ENCODE measurements at places on chromosomes 3 and 15.

DNA sequence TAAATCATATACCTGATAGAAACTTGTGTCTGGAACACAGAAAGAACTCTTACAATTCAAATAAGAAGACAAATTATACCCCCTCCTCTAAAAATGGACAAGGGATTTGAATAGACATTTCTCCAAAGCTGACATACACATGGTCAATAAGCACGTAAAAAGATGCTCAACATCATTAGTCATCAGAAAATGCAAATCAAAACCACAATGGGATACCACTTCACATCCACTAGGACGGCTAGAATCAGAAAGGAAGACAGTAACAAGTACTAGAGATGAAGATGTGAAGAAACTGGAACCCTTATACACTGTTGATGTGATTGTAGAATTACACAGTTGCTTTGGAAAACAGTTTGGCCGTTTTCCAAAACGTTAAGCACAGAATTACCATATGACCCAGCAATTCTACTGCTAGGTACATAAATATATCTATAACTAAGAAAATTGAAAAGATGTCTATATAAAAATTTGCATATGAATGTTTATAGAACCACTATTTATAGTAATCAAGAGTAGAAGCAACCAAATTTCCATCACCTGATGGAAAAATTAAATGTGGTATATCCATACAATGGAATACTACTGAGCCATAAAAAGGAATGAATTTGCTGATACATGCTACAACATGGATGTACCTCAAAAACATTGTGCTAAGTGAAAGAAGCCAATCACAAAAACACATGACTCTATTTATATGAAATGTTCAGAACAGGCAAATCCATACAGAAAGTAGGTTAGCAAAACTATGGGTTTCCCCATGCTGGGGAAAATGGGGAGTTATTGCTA lies 60.8 kb downstream of the GREM1 start:
- no peak for DNase-seq

DNA sequence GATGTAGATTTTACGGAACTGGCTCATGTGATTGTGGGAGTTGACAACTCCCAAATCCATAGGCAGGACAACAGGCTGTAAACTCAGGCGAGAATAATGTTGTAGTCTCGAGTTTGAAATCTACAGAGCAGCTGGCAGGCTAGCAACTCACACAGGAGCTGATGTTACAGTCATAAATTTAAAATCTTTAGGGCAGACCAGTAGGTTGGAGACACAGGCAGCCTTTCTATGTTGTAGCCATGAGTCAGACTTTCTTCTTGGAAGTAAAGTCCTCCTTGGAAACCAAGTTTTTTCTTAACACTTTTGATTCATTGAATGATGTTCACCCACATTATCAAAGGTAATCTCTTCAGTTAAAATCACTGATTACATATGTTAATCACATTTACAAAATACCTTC lies 89.1 kb upstream of the ALCAM start:
- DNase-seq: no peak

- no peak for DNase-seq
These were observed 36.9 kb downstream of the PLSCR1 start for GRCh38 chr3:146507331-146508120.

DNA sequence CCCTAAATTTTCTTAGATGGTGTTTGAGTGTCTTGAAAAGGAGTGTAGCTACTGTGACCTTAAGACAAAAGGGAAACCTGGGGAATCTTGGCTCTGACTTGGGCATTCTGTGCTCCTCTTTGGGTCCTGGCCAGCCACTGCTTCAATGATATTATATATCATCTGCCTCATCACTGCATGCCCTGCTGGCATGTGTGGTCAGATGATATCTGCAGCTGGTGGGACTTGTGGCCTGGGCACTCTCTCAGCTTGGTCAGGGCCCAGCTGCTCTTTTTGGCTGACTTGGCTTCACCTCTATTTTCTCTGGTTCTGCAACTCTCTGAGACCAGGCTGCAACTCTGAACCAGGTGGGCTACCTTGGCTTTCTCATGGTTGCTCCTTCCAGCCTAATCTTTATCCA lies 446.1 kb upstream of the RARB start:
- DNase-seq: no peak

GRCh38 chr3:64327100-64327804 lies 102.0 kb upstream of the PRICKLE2 start:
- DNase-seq: no peak

- no peak for DNase-seq
These were observed 74.1 kb upstream of the RAP2B start for GRCh38 chr3:153087595-153088566.

DNA sequence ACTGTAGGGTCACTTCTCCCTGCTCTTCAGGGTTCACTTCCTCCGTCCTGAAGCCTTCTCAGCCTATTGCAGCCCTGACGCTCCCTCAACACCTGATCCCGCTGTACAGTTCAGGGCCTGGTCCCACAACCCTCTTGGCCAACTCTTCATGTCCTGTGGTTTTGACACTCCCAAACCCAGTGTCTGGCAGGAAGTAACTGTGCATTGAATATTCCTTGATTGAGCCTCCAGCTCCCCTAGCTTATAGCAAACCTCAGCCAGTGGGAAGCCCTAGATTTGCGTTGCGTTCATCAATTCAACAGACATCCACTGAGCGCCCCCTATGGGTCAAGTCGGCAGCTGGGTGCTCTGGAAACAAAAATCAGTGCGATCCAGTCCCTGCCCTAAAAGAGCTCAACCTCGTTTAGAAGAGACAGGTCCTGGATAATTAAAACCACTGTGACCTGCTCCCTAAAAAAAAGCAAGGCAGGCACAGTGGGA lies 13.5 kb downstream of the UBAP1L start:
- no peak for DNase-seq

GRCh38 chr15:61762676-61763075 lies 297.6 kb downstream of the VPS13C start:
- no peak for DNase-seq

- DNase-seq: no peak
These were observed 85.4 kb upstream of the TPM1 start for GRCh38 chr15:62957130-62957529.

GRCh38 chr3:148075771-148076716 lies 621.7 kb upstream of the AGTR1 start:
- DNase-seq: no peak

DNA sequence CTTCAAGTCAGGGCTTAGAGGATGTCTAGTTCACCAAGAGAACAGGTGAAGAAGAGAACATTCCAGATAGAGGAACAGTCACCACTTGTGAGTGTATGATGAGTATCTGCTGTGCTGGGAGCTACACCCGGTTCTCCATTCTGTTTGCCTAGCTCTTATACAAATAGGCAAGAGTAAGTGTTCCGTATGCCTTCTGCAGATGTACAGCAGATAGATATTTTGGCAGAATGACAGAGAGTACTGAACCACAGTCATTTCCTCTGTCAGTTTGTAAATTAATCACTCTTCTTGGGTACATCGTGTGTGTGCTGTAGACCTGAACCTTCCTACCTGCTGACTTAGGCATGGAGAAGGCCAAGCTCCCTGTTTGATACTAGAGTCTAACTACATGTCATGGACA lies 108.3 kb upstream of the CTDSPL start:
- DNase-seq: no peak

DNA sequence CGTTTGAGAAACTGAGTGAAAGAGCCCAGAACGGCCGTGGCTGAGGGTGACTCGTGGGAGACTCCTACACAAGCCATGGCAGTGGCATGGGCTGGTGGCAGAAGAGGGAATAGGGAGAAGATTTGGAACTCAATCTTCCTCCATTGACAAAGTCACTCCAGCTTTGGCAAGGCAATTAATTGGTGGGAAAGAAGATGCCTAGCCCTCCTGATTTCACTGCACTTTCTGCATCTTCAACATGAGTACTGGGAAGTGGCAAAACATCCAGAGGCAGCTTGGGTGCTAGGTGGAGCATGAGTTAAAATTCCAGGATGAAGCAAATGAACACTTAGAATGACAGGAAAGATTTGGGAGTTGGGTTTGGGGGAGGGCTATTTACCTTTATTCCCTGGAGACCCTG lies 1.4 kb upstream of the TGFBR2 start:
- no peak for DNase-seq

DNA sequence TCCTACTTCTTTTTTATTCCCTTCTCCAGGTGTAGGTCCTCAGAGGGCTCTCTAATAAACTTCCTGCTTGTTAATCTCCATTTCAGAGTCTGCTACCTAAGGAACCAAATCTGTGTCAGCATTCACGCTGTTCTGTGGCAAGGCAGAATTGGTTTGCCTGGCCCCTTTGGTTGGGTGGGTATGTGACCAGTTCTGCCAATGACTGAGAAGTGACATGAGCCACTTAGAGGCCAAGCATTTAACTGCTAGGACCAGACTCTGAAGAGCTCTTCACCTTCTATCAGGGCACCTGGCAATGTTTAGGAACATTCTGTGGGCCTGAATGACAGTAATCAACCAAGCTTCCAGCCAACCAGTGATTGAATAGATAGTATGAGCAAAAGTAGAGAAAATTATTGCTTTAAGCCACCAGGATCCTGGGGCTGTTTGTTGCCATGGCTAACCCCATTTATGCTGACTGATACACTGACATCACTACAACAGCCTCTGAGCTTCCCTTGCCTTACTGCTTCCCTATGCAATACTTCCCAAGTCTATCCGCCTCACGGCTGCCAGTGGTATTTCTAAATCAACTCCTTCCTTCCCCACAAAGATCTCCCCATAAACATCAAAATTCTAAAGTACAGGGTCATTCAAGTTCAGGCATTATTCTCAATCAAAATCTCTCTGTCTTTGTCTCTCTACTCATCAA lies 7.6 kb downstream of the FRMD4B start:
- DNase-seq: no peak

- DNase-seq: no peak
These were observed 103.9 kb upstream of the BCL6 start for GRCh38 chr3:187849016-187849654.

- no peak for DNase-seq
These were observed 11.7 kb downstream of the ISG20 start for GRCh38 chr15:88650556-88650955.

DNA sequence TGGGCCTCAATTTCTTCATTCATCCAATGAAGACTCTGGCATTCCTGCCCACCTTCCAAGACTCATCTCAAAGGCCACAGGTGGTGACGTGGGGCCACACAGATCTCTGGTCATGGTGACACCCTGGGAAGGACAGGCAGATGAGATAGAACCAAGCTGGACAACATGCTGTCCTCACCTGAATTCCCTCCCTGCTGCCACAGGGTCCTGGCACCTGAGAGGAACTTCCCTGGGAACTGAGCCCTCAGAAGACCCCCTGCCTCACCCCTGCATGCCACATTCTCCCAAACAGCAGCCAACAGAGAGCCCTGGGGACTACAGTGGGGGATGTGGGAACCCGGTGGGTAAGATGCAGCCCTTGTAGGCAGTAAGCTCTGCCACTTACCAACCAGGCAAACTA lies 10.7 kb downstream of the KLF15 start:
- DNase-seq: no peak

GRCh38 chr3:55719006-55719405 lies 231.9 kb upstream of the WNT5A start:
- no peak for DNase-seq

DNA sequence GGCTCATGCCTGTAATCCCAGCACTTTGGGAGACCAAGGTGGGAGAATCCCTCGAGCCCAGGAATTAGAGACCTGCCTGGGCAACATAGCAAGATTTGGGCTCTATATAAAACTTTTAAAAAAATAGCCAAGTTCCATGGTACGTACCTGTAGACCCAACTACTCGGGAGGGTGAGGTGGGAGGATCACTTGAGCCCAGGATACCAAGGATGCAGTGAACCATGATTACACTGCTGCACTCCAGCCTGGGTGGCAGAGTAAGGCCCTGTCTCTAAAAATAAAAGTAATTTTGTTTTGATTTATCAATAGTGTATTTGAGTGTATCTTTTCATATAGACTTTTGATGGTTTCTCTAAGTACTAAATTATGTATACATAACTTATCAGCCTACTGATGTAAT lies 63.1 kb downstream of the LSM3 start:
- DNase-seq: no peak

DNA sequence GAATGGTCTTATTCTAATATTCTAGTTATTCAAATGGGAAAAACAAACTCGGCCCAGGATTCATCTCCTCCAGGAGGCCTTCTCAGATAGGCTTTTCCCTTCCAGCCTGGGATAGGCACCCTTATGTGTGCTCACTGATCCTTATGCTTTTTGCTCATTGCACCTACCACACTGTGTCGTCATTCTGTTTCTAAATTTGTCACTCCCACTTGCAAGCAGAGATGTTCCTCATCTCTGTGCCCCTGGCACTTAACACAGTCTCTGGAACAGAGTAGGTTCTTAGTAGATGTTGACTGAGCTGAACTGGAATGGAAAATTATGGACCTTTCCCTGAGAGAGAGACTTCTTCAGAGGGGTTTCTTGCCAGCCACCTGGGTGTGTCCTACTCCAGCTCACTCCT lies 18.7 kb upstream of the SPG11 start:
- DNase-seq: no peak

DNA sequence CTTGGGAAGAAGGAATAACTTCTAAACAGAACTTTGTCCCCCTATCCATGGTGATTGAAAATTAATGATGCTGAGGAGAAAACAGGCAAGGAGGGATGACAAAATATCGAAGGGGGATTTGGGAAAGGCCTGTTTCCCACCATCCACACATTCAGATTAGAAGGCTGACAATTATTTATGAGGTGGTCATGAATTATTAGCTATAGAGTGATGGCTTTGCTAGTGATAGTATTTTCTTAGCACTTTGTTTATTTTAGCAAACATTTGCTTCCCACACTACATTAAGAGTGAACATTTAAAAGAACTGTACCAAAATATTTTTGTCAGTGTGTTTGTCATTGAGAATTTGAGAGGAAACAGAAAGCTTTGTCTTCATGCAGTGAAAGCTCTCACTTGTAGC lies 172.6 kb upstream of the PDZRN3 start:
- no peak for DNase-seq

GRCh38 chr3:144746631-144747030 lies 775.0 kb downstream of the DIPK2A start:
- no peak for DNase-seq

- DNase-seq: no peak
These were observed 16.6 kb downstream of the HAPLN3 start for GRCh38 chr15:88878720-88879184.

- DNase-seq: no peak
These were observed 30.7 kb downstream of the SEMA7A start for GRCh38 chr15:74402873-74403587.

- DNase-seq: no peak
These were observed 50.3 kb downstream of the PAK2 start for GRCh38 chr3:196789885-196790359.

DNA sequence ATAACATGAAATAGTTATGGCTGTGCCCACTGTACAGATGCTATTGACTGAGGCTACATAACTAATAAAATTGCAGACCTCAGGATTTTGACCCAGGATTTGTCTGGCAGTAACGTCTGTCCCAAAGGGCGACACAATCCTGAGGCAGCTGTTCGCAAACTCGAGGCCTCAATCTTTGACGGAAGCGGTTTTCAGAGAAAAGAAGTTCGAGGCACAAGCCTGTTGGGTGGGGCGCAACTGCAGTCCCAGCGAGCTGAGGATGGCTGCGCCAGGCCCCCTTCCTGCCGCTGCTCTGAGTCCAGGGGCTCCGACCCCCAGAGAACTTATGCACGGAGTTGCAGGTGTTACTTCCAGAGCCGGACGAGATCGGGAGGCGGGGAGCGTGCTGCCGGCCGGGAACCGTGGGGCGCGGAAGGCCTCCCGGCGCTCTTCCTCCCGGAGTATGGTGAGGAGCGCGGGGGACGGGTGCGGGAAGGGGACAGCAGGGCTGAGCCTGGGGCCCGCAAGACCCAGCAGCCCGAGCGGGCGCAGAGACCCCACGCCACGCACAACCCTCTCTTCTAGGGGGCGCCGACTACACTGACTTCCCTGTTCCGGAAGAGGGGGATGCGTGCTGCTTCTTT lies at the start of gene PARP15:
TSS of gene PARP15 (plus strand) at position 242 of the 623 bp plus-strand sequence. CDS start at position 260, 18 bp downstream.
- DNase-seq: no peak

Measured in thoracic aorta (tissue), 2 donors.